ENCODE measurements at places on chromosomes 7 and 10.

DNA sequence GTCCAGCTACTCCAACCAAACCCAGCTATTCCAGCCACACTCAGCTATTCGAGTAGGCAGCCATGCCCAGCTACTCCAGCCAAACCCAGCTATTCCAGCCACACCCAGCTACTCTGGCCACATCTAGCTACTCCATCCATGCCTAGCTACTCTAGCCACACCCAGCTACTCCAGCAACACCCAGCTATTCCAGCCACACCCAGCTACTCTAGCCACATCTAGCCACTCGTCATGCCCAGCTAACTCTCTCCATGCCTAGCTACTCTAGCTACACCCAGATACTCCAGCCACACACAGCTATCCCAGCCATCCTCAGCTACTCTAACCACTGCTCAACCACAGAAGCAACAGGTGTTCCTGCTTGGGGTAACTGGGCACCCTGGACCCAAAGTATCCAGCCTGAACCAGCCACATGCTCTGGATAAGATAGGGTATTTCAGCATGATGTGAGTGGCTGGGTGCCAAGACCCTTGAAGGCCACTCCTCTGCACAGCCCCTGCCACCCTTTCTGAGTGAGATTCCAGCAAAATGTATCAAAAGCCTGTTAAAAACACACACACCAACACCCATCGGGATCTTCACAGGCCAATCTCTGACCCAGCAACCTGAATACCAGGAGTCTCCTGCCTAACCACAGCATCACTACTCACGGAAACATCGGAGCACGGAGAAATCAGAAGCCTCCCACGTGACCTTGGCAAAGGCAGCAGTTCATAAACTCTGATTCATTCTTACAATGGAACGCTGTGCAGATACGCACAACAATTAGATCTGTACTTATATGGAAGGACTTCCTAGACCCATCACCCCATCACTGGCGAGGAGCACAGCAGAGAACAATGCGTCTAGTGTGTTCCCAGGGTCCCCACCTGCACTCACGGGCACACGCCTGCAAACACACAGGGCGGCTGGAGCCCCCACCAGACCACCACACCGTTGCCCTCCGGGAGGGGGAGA is 51.8 kb upstream of the DNAAF5 start:
- no peak for DNase-seq

DNA sequence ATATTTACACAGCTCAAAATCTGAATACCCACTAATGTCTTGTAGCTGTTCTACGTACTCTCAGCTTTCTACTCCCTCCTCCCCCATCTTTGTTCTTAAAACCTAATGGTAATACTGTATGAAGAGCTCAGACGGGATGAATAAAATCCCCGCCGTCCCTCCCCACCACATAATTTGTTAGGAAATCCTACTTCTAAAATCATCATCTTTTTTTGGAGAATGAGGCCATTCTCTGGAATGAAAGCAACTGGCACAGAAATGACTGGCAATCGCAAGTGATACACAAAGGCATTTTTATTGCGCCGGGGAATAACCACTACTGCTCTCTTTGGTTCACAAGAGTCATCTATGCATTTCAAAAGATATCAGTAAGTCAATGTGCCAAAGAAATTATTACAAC is 27.3 kb downstream of the SLC35B4 start:
- no peak for DNase-seq

DNA sequence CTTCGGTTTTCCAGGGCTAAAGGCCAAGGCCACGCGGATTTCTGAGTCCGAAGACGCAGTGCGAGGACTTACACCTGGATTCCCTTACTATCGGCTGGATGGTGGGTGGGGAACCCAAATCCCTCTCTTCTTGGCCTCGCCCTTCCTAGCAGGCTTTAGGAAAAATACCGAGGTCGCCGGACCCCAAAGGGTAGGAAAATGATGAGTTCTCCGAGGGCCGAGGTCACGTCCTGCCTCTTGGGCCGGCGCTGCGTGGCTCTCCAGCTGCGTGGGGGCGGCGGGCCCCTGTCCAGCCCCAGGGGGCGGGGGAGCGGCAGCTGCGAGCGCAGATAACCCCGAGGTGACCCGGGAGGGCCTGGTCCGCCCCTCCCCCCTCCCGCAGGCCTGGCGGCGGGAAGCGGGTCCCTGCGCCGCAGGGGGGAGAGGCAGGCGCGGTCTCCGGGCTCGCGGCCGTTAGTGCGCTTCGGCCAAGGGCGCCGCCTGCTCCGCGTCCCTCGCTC is 805 bp upstream of the HMX3 start:
- no peak for DNase-seq

- no peak for DNase-seq
These were observed 33.3 kb downstream of the FOXK1 start for GRCh38 chr7:4715410-4715776.

DNA sequence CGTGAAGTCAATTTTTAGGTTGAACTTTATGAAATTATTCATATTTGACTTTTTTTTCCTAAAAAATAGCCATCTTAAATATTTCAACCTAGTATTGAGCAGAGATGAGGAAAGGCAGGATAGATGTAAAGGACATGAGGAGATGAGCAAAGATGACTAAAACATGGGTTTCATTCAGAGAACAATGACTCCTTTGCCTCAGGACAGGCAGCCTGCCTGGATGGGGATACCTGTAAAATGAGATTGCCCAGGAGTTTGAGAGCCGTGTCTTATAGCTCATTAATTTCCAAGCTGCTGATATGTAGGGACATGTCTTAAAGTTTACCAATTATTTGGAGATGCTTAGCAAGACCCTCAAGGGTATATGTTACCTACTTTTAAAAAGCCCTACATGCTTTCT is 243.8 kb upstream of the MDFIC start:
- DNase-seq = no peak

- peak; percentile 56 for DNase-seq
These were observed 2.8 kb downstream of the MCU start for GRCh38 chr10:72694476-72695369.

DNA sequence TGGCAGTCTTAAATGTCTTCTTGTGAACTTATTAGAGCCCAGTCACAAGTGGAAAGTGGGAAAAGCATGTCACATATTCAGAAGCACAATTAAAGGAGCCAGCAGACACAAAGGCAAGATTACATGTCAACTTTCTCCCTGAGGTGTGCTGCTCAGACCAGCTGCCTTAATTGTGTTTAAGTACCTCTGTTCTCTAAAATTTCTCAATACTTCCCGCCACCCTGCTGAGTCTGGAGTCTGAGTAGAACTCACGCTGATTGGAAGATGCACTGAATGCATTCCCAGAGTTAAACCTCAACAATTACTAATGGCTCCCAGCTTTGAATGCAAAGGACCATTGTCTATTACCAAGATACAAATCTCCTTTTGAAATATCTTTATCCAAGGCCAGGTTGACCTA is 166.4 kb upstream of the COBL start:
- no peak for DNase-seq

- no peak for DNase-seq
These were observed 55.7 kb downstream of the IKZF1 start for GRCh38 chr7:50359995-50360925.

GRCh38 chr10:494149-494542 is 195.3 kb downstream of the DIP2C start:
- no peak for DNase-seq

DNA sequence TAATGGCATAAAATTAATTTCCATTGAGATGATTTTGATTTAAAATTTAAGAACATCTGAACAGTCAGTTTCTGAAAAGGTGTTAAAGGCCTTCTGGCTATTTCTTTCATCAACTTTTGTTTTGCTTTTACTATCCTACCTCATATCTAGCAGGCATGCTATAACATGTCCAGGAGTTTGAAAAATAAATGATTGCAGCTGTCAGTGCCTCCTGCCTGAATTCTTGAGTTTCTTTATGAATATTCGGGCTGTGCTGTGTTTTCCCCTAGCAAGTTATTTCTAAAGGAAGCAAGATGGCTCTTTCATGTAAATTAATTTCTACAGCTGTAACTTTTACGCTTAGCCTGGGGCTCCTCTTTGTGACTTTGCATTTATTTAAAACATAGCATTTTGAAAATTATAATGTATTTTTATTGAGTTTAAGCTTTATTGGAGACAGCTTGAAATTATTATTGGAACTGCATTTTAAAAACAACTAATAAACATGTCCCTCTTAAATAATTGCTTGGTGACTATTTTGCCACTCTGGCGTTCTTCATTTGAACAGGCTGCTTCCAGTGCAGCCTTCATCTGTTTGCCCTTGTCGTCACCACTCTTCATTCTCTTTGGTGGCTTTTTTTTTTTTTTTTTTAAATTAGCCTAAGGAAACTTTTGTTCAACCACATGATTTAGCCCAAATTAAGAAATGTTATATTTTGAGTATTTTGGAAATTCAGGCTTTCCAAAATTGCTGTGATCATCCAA is 1083.4 kb upstream of the LRRN3 start:
- DNase-seq = no peak

DNA sequence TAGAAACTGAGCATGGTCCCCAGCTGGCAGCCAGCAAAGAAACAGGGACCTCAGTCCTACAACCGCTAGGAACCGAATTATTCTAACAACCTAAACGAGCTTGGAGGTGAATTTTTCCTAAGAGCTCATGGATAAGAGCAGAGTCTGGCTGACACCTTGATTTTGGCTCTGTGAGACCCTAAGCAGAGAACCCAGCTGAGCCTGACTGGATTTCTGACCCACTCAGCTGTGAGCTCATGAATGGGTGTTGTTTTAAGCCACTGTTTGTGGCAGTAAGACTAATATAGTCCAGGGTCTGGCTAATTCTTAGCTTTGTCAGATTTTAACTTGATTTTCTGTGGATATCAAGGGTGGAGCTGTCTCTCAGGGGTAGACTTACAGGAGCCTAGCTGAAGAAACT is 77.1 kb downstream of the KAT6B start:
- DNase-seq = no peak

DNA sequence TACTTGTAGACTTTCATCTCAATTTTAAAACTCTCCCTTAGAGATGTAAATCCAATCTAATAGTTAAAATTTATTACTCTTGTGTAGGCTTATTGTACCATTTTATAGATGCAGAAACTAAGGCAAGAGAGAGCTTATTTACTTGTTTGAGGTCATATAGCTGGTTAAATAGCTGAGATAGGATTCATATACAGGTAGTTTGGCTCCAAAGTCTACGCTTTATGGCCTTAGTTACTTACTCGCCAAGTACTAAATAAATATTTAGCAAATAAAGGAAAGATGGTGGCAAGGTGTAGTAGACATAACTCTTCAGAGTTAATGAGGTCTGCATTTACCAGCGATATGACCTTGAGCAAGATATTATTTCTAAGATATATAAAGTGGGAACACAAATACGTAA is 86.8 kb downstream of the HBP1 start:
- DNase-seq = no peak

GRCh38 chr7:2613931-2614600 is 17.7 kb upstream of the TTYH3 start:
- no peak for DNase-seq

DNA sequence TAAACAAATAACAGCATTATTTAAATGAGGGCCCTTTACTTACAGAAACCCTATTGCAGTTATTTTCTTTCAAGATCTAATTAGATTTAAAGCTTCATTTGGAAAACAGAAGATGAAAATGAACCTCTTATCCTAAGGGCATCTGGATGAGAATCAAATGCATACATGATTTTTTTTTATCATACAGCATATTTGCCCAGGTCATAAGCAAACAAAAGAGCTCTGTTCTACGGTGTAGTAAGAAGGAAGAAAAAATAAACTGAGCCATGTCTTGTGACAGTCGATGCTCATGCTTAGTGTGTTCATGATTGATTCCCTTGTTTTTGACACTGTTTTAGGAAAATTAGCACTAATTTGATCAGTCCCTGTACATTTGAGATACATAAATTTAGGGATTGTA is 202.6 kb upstream of the RNF32 start:
- DNase-seq = no peak
